ENCODE measurements at places on chromosomes 7 and 10. TPM values are rescaled to one million over a fixed set of nuclear protein-coding genes. Genes with fewer than 3 reads are reported as not detected.

DNA sequence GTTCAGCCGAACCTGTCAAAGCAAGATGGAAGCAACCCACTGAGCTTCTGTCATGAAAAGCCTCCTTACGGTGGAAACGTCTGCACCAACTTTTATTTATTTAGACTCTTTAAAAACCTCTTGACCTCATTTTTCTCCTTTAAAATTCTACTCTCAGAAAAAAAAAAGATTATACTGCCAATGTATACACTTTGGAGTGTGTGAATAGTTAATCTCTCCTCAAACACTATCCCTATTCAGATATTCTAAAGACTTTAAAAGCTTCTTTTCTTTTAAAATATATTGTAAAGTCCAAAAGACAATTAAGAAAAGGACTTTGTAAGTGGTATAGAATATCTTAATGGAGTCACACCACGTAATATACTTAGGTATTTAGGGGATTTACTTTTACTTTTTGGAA is 335.2 kb upstream of the SEMA3D start:
- DNase-seq: no peak

DNA sequence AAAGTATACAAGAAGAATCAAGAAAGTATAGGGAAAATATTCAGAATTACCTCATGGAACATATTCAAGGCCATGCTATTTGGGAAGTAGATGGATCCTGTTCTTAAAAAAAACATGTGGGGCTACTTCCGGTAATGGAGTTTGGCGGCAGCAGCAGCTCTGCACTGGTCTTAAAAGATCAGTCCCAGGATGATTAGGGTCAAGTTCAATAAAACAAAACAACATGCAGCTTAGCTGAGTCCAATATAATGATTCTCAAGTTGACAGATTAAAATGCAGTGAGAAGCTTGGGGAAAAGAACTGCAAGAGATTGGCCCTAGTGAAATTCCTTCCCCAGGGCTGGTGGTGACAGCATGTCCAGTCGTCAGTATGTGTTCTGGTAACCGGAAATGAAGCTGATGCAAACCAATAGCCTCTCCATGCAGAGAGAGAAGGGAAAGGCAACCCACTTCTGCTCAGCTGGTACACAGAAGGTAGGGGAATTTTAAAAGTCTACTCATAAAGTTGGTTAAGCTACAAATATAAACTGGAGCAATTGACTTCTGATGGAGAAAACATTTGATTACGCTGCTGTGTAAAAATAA is 305.1 kb upstream of the IMMP2L start:
- no peak for DNase-seq

GRCh38 chr10:58373442-58373827 is 11.8 kb upstream of the TFAM start:
- DNase-seq: no peak

DNA sequence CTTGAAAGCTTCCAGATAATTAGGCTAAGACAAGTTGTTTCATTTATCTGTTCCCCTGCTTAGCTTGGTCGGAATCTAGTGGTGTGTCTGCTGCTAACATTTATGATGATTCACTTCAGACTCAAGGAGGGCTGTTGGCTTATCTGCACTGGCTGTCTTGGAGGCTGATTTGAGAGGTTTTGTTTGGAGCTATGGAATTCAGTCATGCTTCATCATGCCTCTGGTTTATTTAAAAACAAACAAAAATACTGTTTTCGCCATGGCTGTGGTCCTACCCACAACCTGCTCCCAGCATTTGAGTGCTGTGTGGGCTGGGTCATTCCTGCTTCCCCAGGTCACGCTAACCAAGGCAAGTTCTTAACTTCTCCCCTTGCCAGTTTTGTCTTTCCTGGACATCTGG is 11.7 kb upstream of the ARPC1B start:
- DNase-seq: no peak

- DNase-seq: no peak
These were observed 32.9 kb upstream of the KMT2E start for GRCh38 chr7:104980841-104981671.

DNA sequence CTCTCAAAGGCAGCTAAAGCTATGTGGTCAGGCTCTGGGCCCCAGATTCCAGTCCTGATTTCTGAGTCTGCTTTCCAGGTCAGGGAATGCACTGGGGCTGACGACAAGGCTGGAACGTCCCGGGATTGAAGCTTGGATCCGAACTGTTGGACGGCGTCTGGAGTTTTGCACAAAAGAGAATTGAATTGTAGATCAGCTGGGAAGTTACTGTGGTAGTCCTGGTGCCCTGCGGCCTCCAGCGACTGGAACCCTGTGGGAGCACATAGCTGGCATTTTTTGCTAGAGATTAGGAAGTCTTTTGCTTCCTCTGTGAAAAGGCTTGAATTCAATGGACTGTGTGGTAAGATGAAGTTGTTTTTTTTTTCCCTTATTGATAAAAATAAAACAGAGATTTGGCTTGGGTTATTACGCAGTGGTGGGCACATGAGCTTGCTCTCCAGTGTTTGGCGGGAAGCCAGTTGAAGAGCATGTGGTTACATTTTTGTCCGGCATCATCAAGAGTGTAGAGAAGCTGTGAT is at the start of gene HK1:
Gene HK1, plus strand, starts transcription at position 51 of the 518 bp plus-strand sequence.
- no peak for DNase-seq

GRCh38 chr7:51234139-51234538 is 82.5 kb downstream of the COBL start:
- DNase-seq: no peak

GRCh38 chr10:7544203-7544602 is 122.6 kb downstream of the ITIH5 start:
- DNase-seq: no peak

GRCh38 chr10:128880159-128880725 is 586.8 kb upstream of the MGMT start:
- no peak for DNase-seq

DNA sequence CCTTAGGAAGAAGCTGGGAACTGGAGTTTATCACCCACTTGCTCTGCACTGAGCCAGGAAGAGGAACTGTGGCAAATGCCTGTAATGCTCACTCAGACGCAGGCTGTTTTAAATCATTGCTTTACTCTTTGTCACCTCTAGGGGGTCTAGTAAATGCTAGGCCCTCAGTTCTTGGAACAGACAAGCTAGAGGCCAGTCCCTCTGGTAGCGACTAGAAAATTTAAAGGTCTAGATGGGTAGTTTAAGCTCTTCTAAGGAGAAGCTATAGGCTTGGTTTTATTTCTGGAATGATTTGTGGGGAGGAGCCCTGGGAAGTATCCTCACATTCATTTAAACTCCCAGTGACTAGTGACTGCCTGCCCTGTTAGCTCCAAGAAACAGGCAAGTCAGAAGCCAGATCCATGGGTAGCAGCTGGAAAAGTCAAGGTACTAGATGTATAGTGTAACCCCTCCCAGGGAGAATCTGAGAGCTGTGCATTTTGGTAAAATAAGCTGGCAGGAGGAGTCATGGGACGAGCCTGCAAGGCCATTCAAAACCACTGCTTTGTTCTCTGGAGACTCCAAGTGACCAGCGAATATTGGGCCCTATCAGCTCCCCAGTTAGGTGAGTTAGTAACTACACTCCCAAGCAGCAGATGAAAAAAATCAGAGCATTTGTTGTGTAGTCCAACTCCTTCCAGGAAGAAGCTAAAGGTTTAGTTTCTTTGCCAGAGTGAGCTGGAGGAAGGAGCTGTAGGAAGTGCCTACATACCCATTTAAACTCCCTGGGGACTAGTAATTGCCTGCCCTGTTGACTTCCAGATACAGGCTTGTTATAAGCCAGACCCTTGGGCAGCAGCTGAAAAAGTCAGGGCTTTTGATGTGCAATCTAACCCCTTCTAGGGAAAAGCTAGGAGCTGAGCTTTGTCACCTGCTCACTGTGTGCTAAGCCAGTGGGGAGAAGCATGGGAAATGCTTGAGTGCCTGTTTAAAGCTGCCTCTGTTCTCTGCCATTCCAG is 68.9 kb downstream of the DYNC1I1 start:
- no peak for DNase-seq

DNA sequence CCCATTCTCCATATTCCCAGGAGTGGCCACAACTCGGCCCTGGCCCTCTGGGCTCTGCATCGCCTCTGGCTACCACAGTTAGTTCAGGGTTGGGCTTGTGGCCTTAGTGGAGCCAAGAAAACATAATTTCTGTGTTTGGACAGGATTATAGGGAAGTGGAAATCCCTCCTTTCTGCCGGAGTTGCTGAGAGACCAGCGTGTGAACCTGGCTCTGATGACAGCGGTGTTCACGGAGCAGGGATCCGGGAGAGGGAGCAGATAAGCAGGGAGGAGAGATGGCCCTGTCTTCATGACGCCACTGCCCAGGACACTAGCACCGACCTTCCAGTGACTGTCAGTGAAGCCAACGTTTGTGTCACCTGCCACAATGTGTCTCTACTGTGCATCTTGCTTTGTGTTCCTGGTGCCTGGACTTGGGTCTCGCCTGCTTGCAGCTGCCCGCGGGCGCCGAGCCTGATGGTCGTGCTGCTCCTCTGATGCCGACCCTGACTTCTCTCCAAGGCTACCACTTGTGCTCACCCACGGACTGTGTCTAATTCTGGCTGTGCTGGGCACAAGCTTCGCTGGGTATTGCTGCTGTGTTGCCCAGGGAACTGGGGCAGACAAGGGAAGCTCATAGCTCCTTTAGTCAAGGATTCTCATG is 67.0 kb upstream of the VIPR2 start:
- peak; percentile 42 for DNase-seq

GRCh38 chr7:36630112-36630650 is 94.1 kb downstream of the AOAH start:
- DNase-seq: no peak

DNA sequence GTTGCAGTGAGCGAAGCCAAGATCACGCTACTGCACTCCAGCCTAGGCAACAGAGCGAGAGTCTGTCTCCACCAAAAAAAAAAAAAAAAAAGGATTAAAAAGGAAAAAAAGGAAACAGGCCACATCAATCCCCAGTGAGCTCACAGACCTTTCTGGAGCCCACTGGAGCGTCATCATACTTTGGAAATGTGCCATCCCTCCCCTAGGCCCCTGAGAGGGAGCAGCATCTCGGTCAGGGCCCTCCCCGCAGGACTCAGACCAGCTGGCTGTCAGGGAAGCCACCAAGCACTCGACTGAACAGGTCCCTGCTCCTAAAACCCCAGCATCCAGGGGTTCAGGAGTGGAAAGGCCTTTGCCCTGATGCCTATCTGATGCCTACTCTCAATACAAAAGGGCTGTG is 97.9 kb upstream of the SH2B2 start:
- DNase-seq: no peak

GRCh38 chr7:5580714-5581395 is 157.2 kb upstream of the TNRC18 start:
- DNase-seq: no peak

DNA sequence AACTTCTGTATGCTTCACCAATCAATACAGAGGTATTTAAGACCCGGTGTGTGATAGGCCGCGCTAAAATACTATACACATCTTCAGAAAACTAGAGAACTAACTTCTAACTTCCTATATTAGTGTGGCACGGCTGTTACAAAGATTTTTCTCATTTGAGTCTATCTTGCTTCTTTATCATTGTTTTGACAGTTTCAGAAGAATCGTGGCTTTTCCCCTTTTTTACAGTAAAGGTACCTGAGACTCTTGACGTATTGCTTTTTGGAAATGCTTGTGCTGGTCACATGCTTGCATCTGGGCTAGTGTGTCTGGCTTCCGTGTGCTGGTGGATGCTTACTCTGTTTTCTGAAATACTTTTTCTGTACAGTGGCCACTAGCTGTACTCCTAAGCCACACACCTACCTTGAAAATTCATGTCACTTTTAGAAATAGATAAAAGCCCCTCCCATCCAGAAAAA is 12.7 kb downstream of the IKZF1 start:
- DNase-seq: no peak

DNA sequence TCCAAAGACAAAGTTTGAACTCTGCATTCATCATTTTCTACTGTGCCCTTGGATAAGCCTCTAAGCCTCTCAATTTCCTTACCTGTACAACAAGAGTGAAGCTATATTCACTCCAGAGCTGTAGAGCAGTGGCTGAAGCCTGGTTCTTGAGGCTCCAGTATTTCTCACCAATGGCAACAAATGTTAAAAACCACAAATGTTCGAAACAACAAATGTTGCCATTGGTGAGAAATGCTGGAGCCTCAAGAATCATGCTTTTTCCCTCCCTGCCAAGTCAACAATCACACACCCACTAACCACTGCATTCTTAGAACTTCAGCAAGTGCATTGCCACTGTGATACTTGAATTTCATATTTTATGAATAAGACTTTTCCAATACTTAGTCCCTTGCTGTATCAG is 237.9 kb downstream of the TMEM26 start:
- no peak for DNase-seq

DNA sequence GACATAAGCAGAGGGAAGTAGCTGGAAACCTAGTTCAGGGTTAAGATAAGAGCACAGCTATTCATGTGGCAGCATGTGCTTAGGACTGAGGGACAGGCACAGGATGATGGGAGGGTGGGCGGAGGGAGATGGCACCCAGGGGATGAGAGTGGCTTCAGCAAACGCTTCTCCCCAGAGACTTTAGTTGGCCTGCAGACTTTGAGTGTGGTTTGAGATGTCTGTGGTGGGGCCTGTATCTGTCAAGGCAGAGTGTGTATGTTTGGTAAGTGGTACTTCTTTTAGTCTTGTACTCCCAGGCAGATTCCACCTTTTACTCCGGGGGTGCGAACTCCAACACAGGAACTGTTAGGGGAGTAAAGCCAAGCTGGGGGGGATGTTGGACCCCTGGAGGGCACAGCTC is 88.9 kb downstream of the WDFY4 start:
- DNase-seq: no peak

DNA sequence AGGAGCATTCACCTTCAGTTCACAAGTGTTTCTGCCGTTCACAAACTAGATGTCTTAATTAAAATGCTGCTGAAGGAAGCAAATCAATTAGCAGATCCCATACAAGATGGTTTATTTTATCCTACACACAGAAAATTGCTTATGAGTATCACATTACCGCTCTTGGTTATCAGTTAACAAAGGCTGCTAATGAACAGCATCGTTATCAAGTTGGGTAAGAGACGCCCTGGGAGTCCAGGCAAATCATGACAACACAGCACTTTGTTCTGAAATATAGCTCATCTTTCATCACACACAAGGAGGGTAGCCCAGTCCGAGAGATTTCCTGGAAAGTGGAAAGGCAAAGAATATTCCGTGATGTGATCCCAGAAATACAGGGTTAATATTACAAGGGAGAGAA is 20.8 kb upstream of the FAM170B start:
- DNase-seq: no peak

GRCh38 chr10:79071396-79071923 is 2.7 kb downstream of the ZMIZ1 start:
- no peak for DNase-seq

GRCh38 chr10:62561151-62561550 is 187.0 kb downstream of the ZNF365 start:
- no peak for DNase-seq

Gene WDR86
- 50.2 TPM for total RNA-seq

Gene SPRN
- total RNA-seq: 6.1 TPM

Gene TIMM23
- 52.7 TPM for total RNA-seq

Gene FFAR4
- not detected for total RNA-seq

Gene TAS2R3
- 2.5 TPM for total RNA-seq

Gene SPDYE2
- not detected for total RNA-seq

Gene HMX2
- total RNA-seq: not detected

Gene BTBD16
- total RNA-seq: not detected

Gene SPDYE6
- total RNA-seq: 0.16 TPM

Gene MKX
- 0.94 TPM for total RNA-seq

Gene PNLIPRP2
- not detected for total RNA-seq

Gene AKR1B1
- 29.6 TPM for total RNA-seq

Gene LIPF
- total RNA-seq: not detected

All from occipital lobe (tissue), 3 donors.